MV-4-11 (cell line): ENCODE measurements at places on chromosomes 2 and 18.
A peak's percentile ranks its signal among the peaks of the same experiment; 100 is the strongest.

DNA sequence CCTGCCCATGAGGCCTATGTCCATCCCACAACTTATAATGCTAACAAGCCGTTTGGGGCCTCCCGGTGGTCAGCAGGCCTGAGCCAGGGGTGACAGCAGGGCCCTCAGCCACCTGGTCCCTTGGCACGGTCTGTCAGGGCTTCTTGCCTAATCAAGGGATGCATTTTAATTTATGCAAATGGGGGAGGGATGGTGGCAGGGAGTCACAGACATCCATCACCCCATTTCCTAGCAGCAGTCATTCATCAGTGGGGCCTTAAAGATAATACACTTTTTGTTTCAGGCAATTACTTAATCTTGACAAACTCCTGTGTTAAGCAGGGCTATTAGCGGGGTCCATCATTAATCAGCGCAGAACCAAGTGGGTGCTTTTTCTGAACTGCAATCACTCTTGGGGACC lies 174.5 kb downstream of the GLI2 start:
- DNase-seq = no peak

GRCh38 chr2:39625193-39625926 lies 40.4 kb upstream of the TMEM178A start:
- DNase-seq = peak; percentile 92

DNA sequence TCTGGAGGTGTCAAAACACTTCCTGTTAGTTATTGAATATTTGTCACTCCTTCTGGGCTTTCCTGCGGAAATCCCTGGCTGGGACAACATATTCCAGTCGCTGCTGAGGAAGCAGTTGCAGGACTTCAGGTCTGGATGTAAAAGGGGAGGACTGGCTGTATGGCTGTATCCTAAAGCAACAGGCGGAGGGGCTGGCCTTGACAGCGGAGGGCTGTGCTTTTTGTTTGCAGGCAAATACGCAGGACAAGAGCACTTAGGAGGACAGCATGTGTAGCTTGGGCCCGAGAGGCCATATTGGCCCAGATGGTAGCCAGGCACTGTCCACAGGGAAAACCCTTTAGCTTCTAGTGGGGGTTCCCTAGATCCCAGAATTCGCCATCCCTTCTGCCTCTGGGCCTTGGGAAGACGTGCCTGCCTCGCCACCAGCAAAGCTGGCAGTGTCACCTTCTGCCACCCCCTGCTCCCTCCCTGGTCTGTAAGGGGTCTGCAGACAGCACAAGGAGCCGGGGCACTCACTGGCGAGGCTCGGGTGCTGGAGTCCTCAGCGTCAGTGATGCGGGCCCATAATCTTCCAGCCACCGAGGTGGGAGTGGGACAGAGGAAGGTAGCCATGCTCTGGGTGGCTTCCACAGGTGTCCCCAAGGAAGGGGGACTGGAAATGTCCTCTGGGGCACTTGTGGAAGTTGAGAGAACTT lies 6.7 kb downstream of the NPPC start:
- no peak for DNase-seq

- DNase-seq = no peak
These were observed 61.8 kb downstream of the NEDD4L start for GRCh38 chr18:58105888-58106260.

DNA sequence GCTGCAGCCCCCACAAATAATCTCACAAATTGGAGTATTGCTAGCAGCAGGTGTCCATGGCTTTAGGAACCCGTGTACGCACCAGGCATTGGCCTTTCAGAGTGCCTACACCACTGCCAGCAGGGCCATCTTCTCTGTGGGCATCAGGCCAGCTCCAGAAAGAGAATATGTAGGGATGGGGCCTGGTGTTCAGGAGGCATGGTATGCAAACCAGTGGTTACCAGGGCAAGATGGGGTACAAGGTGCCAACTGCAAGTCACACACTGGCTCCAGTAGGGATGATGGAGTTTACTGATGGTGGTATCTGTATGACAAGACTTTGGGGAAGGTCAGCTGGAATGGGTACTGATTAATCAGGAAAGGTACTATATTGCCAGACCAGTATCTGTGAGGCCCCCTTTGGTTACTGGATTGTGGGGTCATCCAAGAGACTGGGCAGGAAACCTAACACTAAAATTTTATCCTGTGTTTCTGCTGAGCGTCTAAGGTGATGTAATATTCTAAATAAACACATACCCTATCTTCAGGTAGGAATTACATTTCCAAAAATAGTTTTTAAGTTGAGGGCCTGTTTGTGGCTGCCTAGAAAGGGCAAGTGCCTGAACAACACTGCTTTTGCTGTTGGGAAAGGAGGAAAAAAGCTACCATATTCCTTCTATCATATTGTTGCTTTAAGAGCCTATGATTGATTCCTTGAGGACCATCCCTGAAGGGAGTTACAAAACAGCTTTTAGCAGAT lies 9.0 kb downstream of the CNOT9 start:
- DNase-seq = no peak
